ENCODE measurements at places on chromosomes 5 and 9.

DNA sequence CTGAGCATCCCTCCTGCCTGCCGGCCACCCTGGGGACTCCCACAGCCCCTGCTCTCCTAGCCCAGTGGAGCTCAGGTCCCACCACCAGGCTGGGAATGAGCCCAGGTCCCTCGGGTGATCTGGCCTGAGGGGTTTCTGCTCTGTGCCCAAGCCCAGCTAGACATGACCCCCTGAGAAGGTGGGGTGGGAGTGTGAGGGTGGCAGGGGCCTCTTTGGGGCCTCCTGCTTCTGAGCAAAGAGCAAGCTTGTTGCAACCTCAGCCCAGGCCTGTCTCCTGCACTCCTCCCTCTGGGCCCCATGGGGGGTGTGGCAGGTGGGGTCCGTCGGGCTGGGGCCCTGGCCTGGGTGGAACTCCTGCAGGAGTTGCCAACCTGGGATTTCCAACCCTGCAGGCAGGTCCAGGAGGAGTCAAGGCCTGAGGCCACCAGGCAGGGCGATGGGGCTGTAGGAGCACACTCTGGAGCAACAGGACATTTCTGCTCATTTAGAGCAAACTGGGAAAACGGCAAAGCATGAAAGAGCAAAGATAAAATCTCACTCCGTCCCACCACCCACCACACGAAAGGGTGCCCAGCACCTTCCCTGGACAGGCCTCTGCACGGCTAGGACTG is 11.4 kb upstream of the NRARP start:
- H3K4me1 ChIP-seq: peaks cover 56% of the 10 kb centered on the region
- peaks cover 71% of the 10 kb centered on the region for H3K27me3 ChIP-seq
- no peaks in the 10 kb centered on the region for H3K36me3 ChIP-seq
- no peak overlapping the region for H3K27ac ChIP-seq
- H3K4me3 ChIP-seq: no peak overlapping the region
- no peak for DNase-seq

DNA sequence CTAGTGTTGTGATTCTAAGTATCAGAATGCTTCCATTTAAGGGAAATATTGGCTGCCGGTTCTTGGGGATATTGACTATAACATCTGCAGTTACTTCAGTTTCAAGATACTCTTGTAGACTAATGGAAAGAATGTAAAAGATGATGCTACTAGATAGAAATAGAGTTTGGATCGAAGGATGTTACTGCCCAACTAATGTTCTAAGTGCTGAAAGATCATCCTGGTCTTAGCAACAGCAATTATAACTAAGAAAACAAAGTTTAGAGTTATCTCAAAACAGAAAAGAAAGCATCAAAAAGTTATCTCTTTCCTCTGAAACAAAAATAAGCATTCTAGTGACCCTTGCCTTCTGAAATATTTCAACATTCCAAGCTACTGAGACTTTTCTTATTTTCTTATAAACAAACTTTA is 49.9 kb downstream of the ITGA1 start:
- no peaks in the 10 kb centered on the region for H3K27me3 ChIP-seq
- peaks cover 88% of the 10 kb centered on the region for H3K4me1 ChIP-seq
- H3K4me3 ChIP-seq: peak overlapping the region; percentile 21
- DNase-seq: no peak
- H3K27ac ChIP-seq: peak overlapping the region; percentile 81

DNA sequence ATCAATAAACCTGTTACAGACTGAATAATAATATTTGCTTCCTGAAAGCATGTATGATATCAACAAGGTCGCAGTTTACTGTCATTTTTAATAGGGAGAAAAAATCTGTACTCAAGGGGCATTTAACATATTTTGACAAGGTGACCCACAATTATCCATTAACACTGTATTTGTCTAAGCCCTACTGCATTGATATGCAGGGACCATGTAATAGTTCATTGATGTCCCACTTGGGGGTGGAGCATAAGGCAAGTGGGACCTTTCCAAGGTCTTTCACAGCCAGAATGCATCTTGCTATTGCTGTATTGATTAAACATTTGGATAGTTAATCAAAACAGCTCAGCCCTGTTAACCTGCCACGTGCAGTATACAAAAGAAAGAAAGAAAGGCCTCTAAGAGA is 502.0 kb downstream of the NR2F1-AS1 start:
- peak overlapping the region; percentile 26 for H3K4me3 ChIP-seq
- DNase-seq: no peak
- peaks cover 9% of the 10 kb centered on the region for H3K4me1 ChIP-seq
- H3K27me3 ChIP-seq: no peaks in the 10 kb centered on the region

- no peak overlapping the region for H3K4me3 ChIP-seq
- no peaks in the 10 kb centered on the region for H3K27me3 ChIP-seq
- no peaks in the 10 kb centered on the region for H3K4me1 ChIP-seq
- no peaks in the 10 kb centered on the region for H3K36me3 ChIP-seq
- no peak for DNase-seq
Observed at GRCh38 chr5:32539981-32540845, 45.1 kb upstream of the SUB1 start.

DNA sequence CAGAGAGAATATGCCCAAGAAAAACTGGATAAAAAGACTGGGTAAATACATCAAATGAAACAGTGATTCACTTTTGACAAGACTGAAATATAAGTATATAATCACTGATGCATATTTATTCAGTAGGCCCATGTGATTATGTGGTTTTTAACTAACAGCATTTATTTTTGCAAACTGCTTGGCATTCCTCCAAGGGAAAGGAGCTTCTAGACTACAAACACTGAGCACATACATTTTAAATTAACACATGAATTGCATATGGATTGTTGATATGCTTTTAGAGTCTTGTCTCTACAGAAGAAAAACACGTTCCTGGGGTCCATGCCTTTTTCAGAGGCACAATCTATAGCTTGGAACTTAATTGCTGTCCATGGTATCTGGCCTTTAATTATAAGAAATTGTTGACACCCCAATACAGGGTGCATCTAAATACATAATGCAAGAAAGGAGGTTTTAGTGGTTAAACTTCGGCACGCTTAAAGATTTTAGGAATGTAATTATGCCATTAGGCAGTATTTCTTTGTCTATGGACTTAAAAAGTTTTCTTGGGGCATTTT is 6.9 kb upstream of the MEIKIN start:
- no peak for DNase-seq
- no peaks in the 10 kb centered on the region for H3K27me3 ChIP-seq
- no peaks in the 10 kb centered on the region for H3K36me3 ChIP-seq
- no peak overlapping the region for H3K4me3 ChIP-seq
- no peaks in the 10 kb centered on the region for H3K4me1 ChIP-seq

DNA sequence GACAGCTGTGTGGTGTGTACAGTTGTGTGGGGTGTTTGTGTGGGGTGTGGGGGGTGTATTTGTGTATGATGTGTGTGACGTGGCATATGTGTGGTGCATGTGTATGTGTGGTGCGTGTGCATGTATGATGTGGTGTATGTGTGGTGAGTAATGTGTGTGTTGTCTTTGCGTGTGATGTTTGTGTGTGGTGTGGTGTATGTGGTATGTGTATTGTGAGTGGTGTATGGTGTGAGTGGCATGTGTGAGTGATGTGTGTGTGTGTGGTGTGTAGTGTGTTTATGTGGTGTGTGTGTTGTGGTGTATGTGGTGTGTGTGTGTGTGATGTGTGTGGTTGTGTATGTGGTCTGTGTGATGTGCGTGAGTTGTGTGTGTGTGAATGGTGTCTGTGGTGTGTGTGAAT is 191.1 kb downstream of the MELK start:
- H3K27ac ChIP-seq: no peak overlapping the region
- H3K4me1 ChIP-seq: no peaks in the 10 kb centered on the region
- peaks cover 59% of the 10 kb centered on the region for H3K27me3 ChIP-seq
- H3K36me3 ChIP-seq: no peaks in the 10 kb centered on the region
- DNase-seq: no peak

DNA sequence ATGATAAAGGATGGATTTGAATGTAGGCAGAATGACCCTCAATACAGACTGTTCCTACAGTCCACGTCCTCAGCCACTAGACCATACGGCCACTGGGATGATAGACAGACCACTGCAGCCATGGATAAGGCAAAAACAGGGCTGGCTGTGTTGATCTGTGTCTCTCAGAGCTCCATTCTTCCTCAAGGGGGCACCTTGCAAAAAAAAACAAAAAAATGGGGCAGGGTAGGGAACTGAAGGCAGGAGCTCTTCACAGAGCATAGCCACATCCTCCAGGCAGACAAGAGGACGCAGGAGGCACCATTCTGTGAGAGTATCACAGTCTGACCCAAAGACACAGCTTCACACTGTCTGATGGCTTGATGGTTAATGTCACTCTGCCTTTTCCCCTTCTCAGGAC is 61.2 kb upstream of the GABRP start:
- peaks cover 11% of the 10 kb centered on the region for H3K27me3 ChIP-seq
- H3K4me3 ChIP-seq: no peak overlapping the region
- no peaks in the 10 kb centered on the region for H3K4me1 ChIP-seq
- DNase-seq: no peak

- no peaks in the 10 kb centered on the region for H3K36me3 ChIP-seq
- H3K4me3 ChIP-seq: peak overlapping the region; percentile 77
- H3K27ac ChIP-seq: peak overlapping the region; percentile 79
- H3K4me1 ChIP-seq: no peaks in the 10 kb centered on the region
- H3K27me3 ChIP-seq: no peaks in the 10 kb centered on the region
- DNase-seq: no peak
Observed at GRCh38 chr5:151221574-151221973, 2.3 kb downstream of the CCDC69 start.

- H3K4me3 ChIP-seq: no peak overlapping the region
- peaks cover 43% of the 10 kb centered on the region for H3K36me3 ChIP-seq
- H3K27me3 ChIP-seq: no peaks in the 10 kb centered on the region
Observed at GRCh38 chr9:125437771-125438221, 176.2 kb downstream of the GAPVD1 start.

GRCh38 chr9:69496846-69497450 is 171.9 kb downstream of the ENTREP1 start:
- no peaks in the 10 kb centered on the region for H3K36me3 ChIP-seq
- H3K4me3 ChIP-seq: no peak overlapping the region
- DNase-seq: no peak
- H3K4me1 ChIP-seq: no peaks in the 10 kb centered on the region
- no peaks in the 10 kb centered on the region for H3K27me3 ChIP-seq
- H3K27ac ChIP-seq: no peak overlapping the region

- no peak overlapping the region for H3K27ac ChIP-seq
- no peaks in the 10 kb centered on the region for H3K27me3 ChIP-seq
- peaks cover 4% of the 10 kb centered on the region for H3K36me3 ChIP-seq
- H3K4me3 ChIP-seq: no peak overlapping the region
- DNase-seq: peak; percentile 53
Observed at GRCh38 chr5:140796718-140797095, 2.1 kb downstream of the PCDHA2 start.

- H3K4me3 ChIP-seq: no peak overlapping the region
- no peaks in the 10 kb centered on the region for H3K27me3 ChIP-seq
- DNase-seq: no peak
- no peaks in the 10 kb centered on the region for H3K4me1 ChIP-seq
Observed at GRCh38 chr9:84935528-84936117, 266.1 kb downstream of the NTRK2 start.

- no peaks in the 10 kb centered on the region for H3K36me3 ChIP-seq
- no peak overlapping the region for H3K27ac ChIP-seq
- peaks cover 15% of the 10 kb centered on the region for H3K4me1 ChIP-seq
- no peak overlapping the region for H3K4me3 ChIP-seq
- H3K27me3 ChIP-seq: no peaks in the 10 kb centered on the region
Observed at GRCh38 chr5:67021031-67021430, 175.6 kb downstream of the CD180 start.

DNA sequence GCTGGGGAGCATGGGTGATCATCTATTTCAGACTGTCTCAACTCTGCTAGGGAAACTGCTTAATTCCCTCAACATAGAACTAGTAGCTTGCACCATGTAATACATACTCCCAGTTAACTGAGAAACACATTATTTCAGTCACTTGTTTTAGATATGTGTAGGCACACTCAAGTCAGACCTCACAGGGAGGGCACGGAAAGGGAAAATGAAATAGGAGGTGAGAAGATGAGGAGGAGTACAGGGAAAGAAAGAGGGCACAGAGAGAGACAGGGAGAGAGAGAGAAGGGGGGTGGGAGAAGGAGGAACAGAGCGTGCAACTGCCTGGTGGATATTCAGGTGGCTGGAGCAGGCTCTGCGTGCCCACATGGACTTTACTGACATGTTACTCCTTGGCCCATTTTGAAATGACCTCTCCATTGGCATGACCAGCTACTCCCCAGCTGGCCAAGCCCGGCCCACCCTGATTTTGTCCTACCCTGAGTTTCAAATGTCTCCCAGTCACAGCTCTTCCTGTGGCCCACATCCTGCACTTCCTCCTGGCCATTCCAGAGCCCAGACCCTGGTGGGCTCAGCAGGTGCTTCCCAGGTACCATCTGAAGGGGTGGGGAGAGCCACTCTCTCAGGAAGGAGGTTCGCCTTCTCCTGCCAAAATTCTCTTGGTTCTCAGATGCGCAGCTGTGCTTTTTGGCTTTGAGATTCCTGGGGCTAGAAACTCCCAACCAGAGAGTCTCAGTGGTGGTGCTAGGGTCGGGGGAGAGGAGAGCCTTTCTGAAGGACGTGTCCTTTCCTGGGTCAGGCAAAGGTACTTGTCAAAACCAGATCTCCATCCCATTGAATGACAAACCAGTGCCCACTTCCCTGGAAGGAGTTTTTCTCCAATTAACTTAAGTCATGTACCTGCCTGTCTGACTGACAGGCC is 229.4 kb downstream of the FSTL4 start:
- peaks cover 19% of the 10 kb centered on the region for H3K27me3 ChIP-seq
- no peak overlapping the region for H3K27ac ChIP-seq
- no peaks in the 10 kb centered on the region for H3K4me1 ChIP-seq
- peak; percentile 48 for DNase-seq
- no peaks in the 10 kb centered on the region for H3K36me3 ChIP-seq

DNA sequence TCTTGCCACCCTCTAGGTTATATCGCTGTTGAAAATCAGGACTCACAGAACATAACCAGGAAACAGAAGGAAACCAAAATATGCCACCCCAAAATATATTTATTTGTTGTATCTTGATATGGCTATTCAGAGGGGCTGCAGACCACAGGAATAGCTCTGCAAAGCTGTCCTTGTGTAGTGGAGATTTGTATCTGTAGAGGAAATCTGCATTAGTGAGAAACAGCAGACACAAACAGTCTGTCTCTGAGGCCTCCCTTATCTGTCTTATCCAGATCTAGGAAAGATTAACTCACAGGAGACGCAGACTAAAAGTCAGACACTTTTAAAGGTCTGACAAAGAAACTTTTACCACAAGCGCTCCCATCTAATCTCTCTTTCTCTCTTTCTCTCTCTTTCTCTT is 54.1 kb upstream of the CEMIP2 start:
- no peak overlapping the region for H3K4me3 ChIP-seq
- no peak for DNase-seq
- no peaks in the 10 kb centered on the region for H3K27me3 ChIP-seq
- no peaks in the 10 kb centered on the region for H3K36me3 ChIP-seq
- H3K4me1 ChIP-seq: no peaks in the 10 kb centered on the region
- no peak overlapping the region for H3K27ac ChIP-seq
